ENCODE measurements at places on chromosomes 5 and 9.
A peak's percentile ranks its signal among the peaks of the same experiment; 100 is the strongest.

DNA sequence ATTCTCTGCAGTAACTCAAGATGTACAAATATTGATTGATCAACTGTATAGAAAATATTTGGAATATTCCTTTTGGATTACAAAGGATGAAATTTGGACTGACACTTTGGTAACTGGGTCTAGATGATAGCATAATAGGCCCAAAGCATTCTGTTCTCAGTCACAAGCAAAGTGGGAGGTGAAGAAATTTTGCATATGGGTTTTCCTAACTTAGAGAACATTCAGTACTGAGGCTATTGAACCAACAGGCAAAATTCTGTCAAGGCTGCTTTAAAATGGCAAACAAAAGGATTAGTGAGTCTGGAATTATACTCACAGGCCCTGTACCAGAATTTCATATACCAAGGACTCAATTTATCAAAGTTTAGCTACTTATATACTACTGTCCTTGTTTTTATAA lies 1020.6 kb downstream of the TLE4 start:
- DNase-seq = no peak

DNA sequence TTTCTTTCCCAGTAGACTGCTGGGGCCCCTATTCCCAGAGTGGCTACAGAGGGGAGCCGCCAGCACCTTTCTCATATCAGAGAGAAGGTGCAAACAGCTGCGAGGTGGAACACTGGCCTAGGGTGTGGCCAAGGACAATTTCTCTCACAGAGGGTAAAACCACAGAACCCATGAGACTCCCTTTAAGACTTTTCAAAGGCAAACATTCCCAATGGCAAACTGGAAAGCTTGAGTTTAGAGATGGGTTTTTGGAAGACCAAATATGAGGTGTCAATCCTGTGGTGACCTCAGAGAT lies 335.1 kb upstream of the PIK3R1 start:
- no peak for DNase-seq

- DNase-seq = no peak
These were observed 40.5 kb downstream of the DAB2IP start for GRCh38 chr9:121691890-121692289.

GRCh38 chr5:96781031-96781971 lies 26.4 kb downstream of the ERAP1 start:
- DNase-seq = no peak

DNA sequence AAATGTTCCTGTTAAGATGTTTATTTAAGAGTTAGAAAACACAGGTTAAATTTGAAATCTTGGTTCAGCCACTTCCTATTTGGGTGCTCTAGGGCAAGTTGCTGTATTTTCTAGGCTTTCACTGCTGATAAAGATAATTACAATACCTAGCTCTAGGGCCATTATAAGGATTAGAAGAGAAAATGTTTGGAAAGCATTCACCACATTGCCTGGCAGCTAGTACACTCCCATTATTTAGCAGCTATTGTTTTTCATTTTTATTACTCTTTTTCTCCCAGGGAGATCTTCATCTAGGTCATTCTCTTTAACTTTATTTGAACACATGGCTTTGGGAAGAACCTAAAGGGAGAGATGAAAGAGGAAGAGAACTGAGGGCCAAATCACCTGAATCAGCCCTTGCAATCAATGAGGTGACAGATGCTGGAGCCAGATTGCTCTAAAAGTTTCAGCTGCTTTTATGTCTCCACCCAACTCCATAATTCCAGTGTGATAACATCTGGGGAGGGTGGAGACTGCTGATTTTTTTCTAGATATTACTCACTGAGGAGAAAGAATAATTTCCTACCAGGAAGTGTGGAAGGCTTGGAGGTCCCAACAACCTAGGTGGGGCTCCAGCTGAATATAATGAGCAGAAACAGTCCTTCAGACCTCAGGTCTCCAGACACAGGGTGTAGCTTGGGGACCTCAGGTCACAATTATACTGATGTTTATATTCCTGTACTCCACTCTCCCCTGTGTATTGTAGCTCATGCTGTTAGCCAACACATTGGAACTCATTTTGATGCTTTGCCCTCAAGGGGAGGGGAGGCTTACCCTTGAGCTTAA lies 640.0 kb downstream of the RAB3C start:
- no peak for DNase-seq

- DNase-seq = no peak
These were observed 159.6 kb upstream of the GPR151 start for GRCh38 chr5:146675636-146676035.

GRCh38 chr9:131851414-131851813 lies 111.5 kb upstream of the RAPGEF1 start:
- DNase-seq = no peak

DNA sequence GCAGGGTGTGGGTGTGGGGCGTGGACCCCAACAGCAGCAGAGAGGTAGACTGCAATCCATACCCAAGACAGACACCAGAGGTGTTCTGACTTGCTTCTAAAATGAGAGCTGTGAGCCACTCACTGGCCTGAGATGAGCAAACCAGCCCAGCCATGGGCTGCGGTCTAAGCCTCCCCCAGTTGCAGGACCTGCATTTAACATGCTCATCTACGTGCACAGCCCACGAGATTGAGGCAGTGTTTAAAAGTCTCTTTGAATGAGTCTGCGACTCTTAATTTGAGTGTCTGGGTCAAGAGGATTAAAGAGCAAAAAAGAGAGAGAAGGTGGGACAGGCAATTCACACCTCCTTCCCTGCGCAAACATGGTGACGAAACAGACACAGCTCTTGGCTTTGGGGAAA lies 5.9 kb downstream of the SURF4 start:
- DNase-seq = no peak

DNA sequence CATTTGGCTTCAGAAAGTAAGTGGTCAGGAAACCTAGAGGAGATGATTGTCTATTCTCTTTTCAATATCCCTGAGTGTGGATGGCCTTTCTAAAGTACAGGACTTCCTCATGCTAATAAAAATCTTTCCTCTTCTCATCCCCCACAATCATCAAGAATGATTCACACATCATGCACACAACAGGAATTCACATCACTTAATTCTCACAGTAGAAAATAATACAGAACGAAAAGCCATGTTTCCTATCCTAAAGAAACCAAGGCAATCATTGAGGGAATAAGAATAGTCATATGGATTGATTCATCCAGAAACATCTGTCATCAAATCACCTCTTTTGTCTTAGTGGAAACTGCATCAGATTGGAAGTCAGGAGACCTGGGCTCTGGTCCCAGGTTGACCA lies 203.1 kb upstream of the PIK3R1 start:
- no peak for DNase-seq

- DNase-seq = no peak
These were observed 22.6 kb upstream of the RAPGEF1 start for GRCh38 chr9:131762356-131762932.

DNA sequence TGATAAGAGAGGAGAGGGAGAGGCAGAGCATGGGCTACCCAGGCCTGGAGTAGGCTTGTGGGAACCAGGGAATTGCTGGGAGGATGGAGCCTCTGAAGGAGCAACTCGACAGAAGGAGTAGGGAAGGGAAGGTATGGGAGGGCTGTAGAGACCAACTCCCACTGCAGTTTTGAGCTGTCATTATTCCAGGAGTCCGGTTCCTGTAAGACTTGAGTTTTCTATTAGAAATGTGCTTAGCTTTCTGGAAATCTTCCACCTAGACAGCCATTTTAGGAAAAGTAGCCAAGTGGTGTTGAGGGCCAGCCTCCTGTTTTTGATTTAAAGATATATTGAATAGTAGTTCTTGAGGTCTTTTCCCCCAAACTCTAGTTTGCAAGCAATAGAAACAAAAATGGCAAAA lies 323.5 kb downstream of the LRRC70 start:
- DNase-seq = no peak

GRCh38 chr5:144206141-144206540 lies 35.5 kb downstream of the KCTD16 start:
- DNase-seq = no peak

DNA sequence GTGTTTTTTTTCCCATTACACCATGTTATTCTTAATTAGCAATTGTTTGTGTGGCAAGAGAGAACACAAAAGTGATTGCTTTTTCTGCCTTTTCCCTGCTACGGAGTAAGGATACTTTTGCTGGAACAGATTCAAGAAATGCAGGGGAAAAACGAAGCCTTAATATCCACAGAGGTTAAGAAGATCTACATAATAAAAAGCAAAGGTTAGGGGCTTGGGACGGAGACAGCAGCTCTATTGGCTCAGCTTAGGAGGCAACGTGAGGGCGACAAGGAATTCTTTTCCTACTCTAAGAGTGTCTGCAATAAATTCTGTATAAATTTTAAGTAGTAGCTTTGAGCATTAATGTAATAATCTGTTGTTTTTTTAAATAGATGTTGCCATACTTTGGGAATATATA lies 693.3 kb downstream of the DTWD2 start:
- no peak for DNase-seq

DNA sequence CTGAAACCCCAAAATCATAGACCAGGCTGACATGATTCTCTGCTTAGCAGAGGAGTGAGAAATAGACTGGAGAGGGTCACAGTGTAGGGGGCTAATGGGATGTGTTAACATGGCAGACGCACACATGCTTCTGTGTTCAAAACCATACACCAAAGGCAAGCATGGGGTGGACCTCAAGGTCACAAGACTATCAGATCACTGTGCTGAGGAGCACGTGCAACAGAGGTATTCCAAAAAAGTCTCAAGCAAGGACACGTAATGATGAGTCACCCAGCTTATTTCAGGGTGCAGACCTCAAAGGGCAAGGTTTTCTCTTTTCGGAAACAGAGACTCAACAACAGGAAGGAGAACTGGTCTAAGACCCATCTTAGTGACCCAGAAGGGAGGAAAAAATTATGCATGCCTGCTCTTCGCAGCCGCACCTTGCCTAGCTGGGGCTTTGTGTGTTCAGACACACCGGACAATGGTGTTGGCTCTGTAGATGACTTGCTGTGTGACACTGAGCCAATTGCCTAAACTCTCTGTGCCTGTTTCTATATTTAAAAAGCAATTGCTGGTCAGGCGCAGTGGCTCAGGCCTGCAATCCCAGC lies 20.3 kb downstream of the WHRN start:
- DNase-seq = peak; percentile 38

DNA sequence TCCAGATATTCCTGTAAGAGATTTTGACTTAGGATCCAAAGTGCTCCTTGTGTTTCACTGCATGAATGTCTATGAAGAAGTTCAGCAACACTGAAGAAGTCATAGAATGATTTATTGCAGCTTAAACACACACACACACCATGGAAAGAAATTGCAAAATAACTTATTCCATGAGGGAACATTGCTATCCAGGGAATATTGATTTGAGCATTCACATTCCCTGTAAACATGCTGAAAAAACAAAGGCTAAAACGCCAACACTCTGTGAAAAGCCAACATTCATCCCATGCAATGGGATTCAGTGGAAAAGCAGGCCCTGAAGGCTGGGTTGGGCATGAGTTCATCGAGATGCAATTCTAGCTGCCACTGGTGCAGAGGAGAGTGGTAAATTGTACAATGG lies 109.6 kb upstream of the CXCL14 start:
- DNase-seq = no peak

- DNase-seq = no peak
These were observed 371.0 kb downstream of the CSNK1G3 start for GRCh38 chr5:123882965-123883345.

DNA sequence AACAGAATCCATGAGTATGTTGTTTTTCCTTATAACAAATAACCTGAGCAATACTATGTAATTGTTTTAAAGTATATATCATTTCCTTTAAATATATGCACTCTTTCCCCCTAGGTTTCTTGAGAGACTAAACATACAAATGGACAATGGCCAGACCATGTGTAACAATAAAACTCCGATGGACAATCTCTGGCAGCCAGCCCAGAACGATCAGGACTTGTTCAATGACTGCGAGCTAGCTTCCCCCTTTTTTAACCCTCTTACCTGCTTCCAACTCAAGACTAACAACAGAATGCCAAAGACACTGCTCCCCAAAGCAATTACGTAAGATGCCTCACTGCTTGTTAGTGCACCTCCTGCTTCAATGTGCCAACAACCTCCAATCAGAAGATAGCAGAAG lies 94.9 kb downstream of the HTR4 start:
- no peak for DNase-seq

DNA sequence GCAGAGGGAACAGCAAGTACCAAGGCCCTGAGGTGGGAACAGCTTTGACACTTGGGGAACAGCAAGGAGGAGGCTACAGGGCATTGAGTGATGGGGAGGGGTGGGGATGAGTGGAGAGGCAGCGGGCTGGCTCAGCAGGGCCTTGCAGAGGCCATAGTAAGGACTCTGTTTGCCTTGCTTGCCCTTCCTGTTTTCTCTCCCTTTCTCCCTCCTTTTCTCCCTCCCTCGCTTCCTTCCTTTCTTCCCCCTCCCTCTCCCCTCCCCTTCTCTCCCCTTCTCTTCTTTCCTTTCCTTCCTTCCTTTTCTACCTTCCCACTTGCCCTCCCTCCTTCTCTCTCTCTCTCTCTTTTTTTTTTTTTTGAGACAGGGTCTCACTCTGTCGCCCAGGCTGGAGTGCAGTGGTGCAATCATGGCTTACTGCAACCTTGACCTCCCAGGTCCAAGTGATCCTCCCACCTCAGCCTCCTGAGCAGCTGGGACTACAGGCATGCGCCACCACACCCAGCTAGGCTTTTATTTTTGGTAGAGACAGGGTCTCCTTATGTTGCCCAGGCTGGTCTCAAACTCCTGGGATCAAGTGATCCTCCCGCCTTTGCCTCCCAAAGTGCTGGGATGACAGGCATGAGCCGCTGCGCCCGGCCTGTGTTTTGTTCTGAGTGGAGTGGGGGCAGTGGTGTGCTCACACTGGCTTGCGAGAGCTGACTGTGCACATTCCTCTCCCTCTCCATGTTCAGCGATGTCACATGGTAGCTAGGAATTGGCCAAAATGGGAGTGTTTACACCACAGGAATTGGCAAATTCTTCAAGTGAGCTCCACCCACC lies 17.1 kb downstream of the IER5L start:
- no peak for DNase-seq
